ENCODE measurements at places on chromosomes 3 and 15.

DNA sequence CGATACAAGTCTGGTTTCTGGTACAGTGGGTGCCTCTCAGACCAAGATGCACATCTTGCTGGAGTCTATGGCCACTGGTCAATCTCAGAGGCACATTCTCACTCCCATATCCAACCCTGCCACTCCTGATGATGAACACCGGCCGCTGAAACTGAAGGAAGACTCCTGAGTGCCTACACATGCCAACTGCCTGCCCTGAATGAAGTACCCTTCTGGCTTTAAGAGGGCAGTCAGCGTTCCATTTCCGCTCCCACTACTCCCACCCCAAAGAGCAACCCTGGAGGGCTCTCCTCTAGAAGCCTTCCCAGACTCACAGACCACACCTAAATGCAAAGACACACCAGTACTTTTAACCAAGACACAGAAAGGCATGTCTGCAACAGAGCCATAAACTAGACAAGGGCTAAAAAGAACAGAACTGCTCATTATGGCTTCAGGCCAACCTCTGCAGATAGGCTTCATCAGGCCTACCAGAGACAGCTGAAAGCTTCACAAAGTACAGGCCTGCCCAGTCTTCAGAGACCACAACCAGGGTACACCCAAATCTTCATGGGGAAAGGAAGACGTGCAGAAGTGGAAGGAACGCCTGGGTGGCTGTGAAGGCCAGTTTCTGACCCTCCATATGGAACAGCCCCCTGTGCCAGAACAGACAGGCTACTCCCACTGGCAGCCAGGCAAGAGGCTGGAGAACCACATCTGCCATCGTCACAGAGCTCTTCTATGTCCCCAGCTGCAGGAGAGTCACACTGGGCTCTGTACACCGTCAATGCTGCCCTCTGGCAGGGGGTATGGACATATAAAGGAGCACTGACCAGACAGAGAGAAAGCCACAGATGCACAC, 14.3 kb downstream of the ANP32A start:
- DNase-seq: no peak

- DNase-seq: no peak
Observed at GRCh38 chr3:15276028-15276724, 56.2 kb downstream of the SH3BP5 start.

- DNase-seq: no peak
Observed at GRCh38 chr3:23654571-23654970, 151.2 kb upstream of the UBE2E1 start.

- no peak for DNase-seq
Observed at GRCh38 chr3:103247459-103247858, 812.6 kb downstream of the ZPLD1 start.

GRCh38 chr15:92711457-92711831, 55.9 kb upstream of the FAM174B start:
- DNase-seq: no peak

Measured in CD4-positive, alpha-beta T cell treated with Interleukin-21 for 1 hour (primary cell).